ENCODE measurements at places on chromosomes 6 and 20.

DNA sequence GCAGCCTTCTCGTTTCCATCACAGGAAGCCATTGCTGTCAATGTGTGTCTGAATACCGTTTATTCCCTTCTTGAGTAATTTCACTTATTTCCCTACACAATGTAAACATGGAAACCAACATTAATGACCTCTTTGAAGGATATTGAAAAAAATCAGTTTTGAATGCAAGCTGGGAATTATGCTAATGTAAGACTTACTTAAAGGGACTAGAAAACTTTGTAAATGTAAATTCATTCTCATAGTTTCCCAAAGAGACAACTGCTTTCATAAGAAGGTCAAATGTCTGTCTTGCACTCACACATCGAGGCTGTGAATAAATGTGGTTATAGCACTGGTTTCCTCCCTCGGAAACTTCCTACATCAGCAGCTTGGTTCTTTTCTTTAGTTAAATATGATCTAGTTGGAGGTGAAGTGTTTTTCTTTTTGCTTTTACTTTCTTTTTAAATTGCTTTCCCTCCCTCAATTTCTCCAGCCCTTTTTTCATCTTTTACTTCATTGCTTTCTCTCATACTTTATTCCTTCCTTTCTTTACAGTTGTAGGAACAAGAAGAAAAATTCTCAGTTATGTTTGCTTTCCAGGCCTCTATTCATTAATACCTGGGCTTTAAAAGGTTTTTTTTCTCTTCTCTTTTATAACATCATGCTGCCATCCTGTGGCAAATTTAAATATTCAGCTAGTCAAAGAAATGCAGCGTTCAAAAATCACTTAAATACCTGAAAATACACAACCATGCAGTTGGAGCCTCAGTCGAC, 108.3 kb downstream of the TNFAIP3 start:
- no peak for DNase-seq

DNA sequence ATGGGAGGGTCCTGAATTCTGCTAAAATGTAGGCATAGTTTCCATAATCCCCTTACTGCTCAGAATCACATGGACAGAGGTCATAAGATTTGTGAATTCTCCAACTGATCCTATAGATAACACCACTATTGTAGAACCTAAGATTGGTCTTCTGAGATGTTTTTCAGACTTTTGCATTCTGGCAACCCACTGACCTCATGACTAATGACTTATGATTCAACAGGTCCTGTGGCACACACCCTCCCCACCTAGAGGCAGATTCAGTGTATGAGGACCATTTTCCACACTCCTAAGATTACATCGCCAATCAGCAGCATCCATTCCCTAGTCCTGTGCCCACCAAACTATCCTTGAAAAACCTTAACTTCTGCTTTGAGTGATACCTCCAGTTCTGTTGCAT, 207.2 kb downstream of the BTBD9 start:
- DNase-seq = no peak

DNA sequence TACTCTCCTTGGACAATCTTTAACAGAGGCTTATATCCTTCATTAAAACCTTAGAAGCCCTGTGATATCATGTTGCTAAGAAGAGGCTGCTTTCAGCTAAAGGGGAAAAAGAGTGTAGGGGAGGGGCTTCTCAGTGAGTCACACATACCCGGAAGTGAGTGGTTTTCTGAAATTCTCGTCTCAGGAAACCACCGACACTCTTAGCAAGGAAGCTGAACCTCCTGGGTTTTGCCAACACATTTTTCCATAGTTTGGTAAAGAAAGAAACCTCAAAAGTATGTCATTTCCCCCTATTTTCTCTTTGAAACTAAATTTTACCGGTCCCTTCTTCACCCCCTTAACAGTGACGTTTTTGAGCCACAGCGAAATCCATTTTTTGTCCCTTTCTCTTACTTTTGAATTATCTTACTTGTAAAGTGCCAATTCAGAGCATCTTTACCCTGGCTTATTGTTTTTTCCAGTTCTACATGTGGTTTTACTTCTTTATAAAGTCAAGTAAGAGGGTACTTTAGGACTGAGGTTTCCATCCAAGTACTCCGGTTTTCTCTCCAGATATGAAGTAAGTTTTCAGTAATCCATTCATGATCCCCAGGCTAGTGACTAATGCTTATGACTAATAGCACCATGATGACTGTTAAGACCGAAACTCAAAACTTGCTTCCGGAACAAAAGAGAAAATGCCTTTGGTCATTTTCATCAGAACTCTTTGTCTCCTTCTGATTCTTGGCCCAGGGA, 219.3 kb downstream of the ARHGAP18 start:
- no peak for DNase-seq

GRCh38 chr6:105733556-105734162, 330.8 kb upstream of the PREP start:
- DNase-seq = no peak

DNA sequence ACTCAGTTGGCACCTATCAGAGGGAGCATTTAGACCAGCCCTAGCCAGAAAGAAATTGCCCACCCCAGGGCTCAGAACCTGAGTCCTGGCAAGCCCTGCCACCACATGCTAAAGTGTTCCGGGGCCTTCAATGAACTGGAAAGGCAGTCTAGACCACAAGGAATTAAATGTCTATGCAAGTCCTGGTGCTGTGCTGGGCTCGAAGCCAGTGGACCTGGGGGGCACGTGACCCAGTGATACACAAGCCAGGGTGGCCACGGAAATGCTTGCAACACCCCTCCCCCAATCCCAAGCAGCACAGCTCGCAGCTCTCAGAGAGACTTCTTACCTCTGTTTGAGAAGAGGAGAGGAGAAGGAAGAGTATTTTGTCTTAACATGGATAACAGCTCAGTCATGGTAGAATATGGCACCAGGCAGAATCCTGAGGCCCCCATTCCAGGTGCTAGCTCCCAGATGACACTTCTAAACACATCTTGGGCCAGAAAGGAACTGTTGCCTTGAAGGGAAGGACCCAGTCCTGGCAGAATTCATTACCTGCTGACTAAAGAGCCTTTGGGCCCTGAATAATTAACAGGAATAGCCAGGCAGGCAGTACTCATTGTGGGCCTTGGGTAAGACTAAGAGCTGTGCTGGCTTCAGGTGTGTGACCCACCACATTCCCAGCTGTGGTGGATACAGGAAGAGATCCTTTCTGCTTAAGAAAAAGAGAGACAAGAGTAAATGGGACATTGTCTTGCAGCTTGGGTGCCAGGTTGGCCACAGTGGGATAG, 111.3 kb downstream of the BTBD9 start:
- no peak for DNase-seq

GRCh38 chr20:19966840-19967239, 50.3 kb upstream of the NAA20 start:
- no peak for DNase-seq

DNA sequence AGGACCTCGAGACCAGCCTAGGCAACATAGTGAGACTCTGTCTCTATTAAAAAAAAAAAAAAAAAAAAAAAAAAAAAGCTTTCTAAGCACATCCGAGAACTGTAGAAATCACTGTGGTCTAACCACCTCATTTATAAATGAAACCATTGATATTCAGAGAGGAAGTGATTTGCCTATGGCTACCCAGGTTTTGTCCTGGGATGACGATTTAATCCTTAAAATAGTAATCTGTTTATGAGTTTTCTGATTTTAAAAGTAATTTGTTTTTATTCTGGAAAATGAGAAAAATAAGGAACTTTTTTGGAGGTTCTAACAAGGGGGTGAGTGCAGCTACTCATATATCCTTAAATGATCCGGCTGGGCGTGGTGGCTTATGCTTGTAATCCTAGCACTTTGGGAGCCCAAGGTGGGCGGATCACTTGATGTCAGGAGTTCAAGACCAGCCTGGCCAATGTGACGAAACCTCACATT, 6.5 kb upstream of the BTN3A2 start:
- no peak for DNase-seq

DNA sequence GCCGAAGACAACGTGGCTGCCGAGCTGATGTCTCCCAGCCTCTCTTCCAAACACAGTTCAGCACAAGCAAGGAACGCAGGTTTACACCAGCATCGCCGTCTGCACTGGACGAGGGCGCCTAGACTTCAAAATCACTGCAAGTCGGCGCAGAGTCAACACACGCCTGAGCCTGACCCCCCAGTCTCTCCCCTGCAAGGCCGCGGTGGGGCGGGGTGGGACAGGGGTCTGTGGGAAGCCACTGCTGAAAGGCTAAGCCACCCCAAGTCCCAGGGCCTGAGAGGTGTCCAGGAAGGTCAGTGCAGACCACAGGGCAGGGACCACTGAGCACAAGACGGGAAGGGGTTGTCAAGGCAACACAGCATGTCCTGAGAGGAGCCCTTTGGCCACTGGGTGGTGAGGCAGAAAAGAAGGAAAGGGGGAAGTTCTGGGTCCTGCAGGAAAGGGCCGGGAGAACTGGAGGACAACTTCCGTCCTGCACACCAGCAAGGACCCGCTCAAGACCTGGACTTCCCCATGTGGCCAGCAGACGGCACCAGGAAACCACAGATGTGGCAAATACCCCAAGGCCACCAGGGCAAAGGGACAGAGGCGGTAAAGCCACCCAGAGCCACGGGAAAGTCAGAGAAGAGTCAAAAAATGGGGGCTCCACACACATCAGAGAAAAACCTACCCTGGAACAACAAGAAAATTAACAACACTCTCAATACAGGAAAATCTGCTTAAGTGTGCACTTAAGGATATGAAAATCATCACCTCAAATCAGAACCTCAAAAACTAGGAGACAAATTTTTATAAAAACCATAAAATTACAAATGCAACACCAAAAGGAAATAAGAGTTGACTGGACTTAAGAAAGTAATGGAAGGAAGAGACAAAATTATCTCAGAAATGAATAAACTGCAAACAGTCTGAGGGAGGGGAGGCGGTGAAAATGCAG, 84.8 kb downstream of the TAF4 start:
- DNase-seq = peak; percentile 71

DNA sequence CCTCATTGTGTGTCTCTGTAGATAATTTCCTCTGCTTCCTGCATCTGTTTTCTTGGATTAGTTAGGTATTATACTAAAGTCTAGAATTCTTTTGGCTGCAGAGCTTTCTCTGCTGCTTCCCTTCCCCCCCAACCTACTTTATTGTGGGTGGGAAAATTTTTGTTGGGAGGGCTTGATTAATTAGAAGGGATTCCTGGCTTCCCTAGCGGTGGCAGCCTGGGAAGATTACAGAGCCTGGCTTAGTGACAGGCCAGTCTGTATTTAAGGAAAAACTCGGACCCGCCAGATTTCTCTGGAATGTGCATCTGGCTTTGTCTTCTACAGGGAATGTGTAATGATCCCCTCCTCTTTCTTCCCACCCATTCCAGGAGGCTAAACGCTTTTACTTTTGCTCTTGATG, 31.2 kb downstream of the SLX4IP start:
- DNase-seq = no peak

DNA sequence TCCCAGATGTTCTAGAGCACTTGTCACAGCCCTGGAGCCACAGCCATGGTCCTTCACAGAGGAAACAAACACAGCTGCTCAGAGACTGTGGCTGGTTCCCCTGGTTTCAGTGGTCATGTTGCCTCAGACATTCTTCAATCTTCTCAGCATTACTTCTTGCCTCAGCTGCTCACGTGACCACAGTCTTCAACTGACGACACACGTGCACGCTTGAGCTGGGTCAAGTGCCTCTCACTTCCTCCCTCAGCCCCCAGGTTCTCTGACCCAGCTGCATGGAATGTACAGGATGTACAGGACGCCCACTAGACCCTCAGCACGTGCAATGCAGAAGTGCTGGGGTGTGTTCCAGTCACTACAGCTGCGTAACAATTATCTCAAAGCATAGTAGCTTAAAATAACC, 159.8 kb upstream of the GGTLC1 start:
- DNase-seq = no peak

DNA sequence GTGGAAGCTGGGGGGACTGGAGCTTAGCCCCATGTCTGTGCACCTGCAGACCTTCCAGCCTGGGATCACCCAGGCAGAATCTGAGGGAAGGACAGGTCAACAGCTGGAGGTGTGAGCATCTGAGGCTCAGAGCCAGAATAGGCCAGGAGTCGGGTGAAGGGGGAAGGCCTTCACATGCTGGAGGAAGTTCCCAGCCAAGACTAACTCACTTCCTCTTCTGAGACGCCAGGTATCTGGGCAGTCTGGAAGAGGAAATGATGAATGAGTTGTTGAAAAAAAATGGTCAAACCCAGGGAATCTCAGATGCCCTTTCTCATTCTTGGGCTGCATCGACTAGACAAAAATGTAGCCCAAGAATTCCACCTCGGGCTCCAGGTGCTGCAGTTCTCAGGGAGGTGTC, 73.6 kb upstream of the TIAM2 start:
- no peak for DNase-seq

- DNase-seq = no peak
These were observed 225.7 kb downstream of the SAMD5 start for GRCh38 chr6:147734151-147734550.

GRCh38 chr6:139536751-139537617, 162.5 kb upstream of the CITED2 start:
- DNase-seq = no peak

DNA sequence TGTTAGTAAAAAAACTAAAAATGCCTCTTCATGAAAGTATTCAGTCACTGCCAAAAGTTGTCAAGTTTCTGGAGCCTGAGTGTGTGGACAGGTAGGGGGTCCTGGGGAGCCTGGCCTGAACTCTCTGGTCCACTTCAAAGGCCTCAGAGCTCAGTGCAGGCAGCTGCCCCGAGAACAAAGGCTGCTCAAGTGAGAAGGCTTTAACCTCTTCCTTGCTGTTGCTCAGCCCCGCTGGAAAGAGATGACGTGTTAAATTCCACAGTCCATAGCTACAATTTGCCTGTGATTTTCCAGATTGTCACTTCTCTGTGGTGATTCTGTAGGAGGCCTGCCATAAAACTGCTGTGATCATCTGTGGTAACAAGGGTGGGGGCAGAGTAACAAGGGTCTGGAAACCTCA, 96.9 kb downstream of the FAM120B start:
- DNase-seq = no peak

DNA sequence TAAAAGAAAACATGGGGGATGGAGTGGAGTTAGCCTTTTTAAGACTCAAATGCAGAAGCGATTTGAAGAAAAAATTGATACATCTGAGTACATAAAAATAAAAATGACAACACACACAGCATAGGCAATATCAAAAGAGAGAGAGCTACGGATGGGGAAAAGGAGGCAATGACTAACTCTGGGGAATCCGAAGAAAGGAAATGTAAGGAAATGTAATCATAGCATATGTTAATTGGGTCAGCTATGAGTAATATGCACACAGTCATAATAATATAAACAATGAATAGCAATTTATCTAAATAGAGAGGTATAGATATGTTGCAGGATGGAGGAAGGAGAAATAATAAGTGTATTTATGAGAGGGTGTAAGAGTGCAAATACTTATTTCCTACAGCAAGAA, 83.4 kb downstream of the NOL4L start:
- no peak for DNase-seq

- no peak for DNase-seq
These were observed 423.8 kb upstream of the ADGRB3 start for GRCh38 chr6:68211242-68211795.

GRCh38 chr20:4864311-4864752, 137.0 kb downstream of the SLC23A2 start:
- DNase-seq = no peak
